Body of pancreas (tissue), 4 donors: ENCODE measurements at places on chromosomes 2 and 18. TPM values are rescaled to one million over a fixed set of nuclear protein-coding genes. Genes with fewer than 3 reads are reported as not detected.

ITPRIPL1 gene
- total RNA-seq = 1.8 TPM

- DNase-seq = no peak
These were observed 90.2 kb downstream of the ZFP36L2 start for GRCh38 chr2:43136011-43136799.

LYPD6B gene
- 9.3 TPM for total RNA-seq

- DNase-seq = no peak
These were observed 290.7 kb downstream of the CYP26B1 start for GRCh38 chr2:71856773-71857525.

DNA sequence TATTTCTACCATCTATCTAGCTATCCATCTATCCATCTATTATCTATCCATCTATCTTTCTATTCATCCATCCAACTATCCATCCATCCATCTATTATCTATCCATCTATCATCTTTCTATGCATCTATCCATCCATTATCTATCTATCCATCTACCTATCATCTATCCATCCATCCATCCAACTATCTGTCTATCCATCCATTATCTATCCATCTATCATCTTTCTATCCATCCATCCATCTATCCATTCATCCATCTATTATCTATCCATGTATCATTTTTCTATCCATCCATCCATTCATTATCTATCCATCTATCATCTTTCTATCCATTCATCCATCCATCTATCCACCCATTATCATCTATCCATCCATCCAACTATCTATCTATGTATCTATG, 24.6 kb upstream of the ZNF407 start:
- no peak for DNase-seq

GRCh38 chr2:656676-657075, 20.5 kb downstream of the TMEM18 start:
- no peak for DNase-seq

- DNase-seq = no peak
These were observed 6.5 kb downstream of the IL1B start for GRCh38 chr2:112829961-112830681.

RGPD4 gene
- total RNA-seq = not detected

TLX2 gene
- total RNA-seq = not detected

DNA sequence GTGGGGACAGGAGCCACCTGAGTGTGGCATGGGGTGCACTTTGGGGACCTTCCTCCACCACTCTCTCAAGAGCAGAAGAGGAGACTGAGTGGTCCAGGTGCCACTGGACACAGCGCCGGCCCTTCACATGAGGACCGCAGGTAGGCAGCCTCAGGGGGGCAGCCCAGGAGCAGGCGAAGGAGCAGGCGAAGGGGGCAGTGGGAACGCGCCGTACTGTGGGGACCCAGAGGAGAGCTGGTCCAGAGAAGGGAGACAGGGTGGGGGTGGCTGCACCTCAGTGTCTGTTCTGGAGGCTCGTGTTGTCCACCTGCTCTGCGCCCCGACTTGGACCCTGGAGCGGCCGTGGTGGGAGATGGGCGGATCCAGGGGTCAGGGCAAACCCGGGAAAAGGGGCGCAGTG, 55.0 kb downstream of the AQP12A start:
- DNase-seq = no peak

DNA sequence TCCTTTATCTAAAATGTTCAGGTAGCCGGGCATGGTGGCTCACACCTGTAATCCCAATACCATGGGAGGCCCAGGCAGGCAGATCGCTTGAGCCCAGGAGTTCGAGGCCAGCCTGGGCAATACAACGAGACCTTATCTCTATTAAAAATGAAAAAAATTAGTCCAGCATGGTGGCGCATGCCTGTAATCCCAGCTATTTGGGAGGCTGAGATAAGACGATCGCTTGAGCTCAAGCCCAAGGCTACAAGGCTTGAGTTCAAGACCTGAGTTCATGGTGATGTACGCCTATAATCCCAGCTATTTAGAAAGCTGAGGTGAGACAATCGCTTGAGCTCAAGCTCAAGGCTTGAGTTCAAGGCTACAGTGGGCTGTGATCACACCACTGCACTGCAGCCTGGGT, 45.6 kb upstream of the GPR75 start:
- no peak for DNase-seq

DNA sequence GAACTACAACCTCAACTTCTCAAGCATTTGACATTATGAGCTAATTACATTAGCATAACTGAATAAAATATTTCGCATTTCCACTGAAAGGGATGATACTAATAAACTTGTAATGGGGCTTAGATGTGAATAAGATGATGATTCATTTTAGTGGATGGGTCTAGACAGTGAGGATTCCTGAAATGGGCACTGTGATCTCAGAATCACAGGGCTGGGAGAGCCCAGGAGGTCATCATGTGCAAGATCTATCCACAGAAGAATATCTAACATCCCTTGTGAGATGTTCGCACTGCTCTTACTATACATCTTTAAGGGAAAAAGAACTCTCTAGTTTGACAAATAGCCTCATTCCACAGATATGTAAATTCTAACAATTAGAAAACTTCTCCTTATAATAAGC, 245.7 kb downstream of the DYM start:
- no peak for DNase-seq

ARHGAP28 gene
- total RNA-seq = 16.5 TPM

DNA sequence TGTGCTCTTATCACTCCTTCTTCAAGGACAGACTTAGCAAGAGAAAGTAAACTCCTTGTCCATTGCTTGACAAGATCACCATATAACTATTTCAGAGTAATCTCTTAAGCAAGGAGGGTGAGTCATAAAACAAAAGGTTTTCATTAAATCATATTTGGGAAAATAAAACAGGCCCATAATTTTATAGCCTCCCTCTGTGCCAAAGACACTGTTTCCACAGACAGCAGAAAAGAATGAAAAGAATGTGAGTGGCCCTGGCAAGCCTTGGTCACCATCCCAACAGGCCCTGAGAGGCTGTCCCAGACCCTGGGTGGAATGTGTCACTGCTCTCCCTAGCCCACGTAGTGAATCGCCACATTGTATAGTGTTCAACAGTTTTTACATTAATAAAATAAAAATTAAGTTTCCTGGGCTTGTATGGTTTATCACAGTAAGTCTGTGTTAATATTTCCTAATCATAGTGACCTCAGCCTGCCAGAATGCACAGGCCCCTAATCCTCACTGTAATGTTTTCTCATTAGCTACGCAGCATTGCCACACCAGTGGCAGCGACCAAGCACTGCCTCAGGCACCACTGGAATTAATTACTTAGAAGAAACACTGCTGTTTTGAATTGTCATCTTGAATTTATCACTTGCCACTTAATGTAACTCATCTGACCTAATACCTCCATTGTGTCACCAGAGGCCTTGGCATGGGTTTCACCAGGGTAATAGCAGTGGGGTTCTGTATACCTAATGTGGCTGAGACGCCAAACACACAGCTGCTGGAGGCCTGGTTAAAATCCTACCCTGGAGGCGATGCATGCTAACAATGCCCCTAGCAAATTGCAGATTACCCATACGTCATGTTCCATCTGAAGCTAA, 401.9 kb downstream of the LNPK start:
- DNase-seq = peak; percentile 7

DNA sequence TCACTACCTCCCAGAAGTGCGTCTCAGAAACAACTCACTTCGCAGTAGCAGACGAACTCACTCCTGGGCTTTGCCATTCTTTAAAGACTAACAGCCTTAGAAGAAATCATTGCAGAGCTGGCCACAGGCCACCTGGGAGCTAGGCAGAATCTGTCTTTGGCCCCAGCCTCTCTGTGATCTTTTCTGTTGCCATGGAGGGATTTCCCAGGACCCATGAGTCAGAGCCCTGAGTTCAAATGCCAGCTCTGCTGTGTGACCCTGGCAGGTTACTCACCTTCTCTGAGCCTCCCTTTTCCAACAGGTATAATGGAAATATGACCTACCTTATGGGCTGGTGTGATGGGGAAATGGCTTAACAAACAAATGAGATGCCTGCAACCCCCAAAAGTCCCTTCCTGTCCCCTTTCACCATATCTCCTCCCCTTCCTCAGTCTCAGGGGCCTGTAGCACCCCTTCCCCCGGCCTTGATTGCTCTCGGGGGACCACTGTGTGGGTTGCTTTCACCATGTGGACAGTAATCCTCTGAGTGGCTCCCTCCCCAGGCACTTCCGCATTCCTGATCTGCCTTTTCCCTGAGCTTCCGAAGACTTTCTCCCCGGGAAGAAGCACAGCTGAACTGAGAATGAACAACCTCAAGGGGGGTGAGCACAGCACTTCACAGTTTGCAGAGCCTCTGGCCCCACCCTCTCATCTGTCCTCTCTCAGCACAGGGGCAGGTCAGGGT, 34.0 kb upstream of the SLC66A3 start:
- DNase-seq = no peak

- DNase-seq = no peak
These were observed 168.7 kb downstream of the TCF4 start for GRCh38 chr18:55419132-55419946.

GRCh38 chr2:180472133-180472532, 465.0 kb upstream of the CWC22 start:
- no peak for DNase-seq

DNA sequence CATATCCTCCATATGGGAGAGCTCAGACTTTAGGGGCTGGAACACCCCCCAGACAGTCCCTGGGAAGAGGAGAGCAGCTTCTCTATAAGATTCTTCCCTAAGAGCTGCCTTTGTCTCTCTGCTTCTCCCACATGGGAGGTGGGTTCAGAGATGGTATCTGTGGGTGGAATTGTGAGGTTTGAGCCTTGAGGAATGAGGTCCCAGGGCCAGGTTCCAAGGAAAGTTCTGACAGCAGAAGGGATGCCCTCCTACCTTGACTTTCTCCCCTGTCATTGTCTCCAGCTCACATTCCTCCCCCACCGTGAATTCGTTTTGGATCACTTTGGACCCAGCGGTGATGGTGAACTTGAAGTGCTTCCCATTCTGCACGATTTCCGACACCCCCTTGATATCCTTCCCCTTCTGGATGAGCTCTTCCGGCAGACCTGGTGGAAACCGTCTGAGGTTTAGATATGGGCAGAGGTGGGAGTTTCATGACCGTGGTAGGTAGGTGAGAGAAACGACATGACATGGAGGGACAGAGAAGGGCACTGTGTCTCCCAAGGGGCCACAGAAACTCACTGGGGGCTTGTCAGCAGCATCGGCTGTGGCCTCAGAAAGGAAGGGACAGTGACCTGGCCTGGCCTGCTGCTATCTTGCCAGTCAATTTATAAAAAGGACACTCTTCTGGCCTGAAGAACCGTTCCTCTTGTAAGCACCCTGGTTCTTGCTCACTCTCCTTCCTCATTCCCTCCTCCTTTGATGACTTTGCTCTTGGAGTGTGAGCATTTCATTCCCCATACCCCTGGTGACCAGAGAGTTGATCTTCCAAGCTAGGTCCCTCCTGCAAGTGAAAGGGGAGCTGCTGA, 1.7 kb downstream of the FABP1 start:
- DNase-seq = no peak

DNA sequence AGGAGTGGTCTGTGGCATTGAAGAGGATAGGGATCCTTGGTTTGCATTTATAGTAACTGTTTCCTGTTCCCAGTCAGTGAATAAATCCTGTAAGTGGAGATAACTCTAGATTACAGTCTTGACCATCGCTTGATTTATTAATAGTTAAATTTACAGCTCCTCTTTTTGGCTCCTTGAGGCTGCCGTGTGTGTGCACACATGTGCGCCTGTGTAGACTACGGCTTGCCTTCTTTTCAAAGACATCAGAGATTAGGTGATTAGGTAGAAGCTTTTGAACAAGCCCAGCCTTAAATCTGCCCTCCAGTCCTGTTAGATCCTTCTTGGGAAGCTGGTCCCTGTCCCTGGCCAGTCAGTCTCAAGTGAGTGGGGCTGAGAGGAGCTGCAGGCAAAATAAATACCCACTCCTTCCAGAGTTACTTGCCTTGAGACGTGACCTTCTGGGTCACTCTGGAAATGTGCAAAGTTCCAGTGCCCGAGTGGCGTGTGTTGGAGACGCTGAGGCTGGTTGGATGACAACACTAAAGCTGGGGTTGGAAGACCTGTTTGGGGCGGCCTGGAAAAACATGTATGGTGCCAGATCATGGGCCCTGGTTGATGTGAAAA, 32.0 kb downstream of the TCF7L1 start:
- DNase-seq = no peak

- DNase-seq = no peak
These were observed 154.8 kb upstream of the APCDD1 start for GRCh38 chr18:10299643-10300042.

DNA sequence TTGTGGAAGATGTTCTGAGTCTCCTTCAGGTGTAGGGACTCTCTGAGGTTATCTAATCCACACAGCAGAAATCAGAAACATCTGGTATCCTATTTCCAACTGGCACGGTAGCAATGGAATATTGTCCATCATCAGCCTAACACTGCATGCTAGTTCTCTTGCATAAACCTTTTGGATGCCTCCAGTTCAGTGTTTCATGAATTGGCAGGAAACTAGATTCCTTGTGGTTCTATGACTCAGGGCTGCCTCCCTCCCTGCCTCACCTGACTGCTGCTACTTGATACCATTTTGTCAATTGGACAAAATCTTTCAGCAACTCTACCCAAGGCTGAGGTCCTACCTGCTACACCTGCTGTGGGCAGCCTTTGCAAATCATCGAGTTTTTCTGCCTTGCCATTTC, 130.9 kb downstream of the TPGS2 start:
- no peak for DNase-seq

GRCh38 chr18:48888773-48889080, 62.0 kb downstream of the SMAD7 start:
- no peak for DNase-seq

ORMDL1 gene
- 68.9 TPM for total RNA-seq

LBX2 gene
- 7.6 TPM for total RNA-seq

DNA sequence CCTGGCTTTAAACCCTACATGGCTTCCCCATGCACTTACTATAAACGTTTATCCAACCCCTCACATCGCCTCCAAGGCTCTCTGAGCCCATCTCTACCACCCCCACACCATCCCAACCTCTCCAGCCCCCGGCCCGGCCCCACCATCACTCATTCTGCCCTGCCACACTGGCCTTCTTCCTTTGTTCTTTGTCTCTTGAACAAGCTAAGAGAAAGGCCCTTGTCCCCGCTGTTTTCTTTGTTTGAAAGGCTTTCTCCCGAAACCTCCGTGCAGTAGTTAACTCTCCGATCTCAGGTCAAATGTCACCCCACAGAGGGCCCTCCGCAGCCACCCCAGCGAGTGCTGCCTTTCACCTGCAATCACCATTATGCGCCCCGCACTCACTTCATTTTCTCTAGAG, 100.4 kb downstream of the AFF3 start:
- no peak for DNase-seq

DNA sequence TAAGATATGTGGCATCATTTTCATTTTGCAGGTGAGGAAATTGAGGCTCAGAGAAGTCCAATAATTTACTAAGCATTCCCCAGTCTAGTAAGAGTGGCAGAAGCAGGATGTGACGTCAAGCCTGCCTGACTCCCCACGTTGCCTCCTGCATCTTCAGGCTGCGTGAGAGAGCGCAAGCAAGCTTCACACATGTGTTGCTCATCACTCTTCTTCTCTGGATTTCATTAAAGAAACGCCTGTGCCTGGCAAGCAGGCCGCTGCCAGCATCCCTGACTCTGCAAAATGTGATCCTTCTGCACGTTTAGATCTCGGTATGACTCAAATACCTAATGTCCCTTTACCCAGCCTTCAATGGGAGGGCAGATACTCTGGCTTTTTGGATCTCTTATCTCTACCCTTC, 96.8 kb downstream of the PRKCE start:
- DNase-seq = no peak

MARCHF4 gene
- total RNA-seq = 0.52 TPM
